ENCODE measurements at places on chromosomes 4 and X. TPM values are rescaled to one million over a fixed set of nuclear protein-coding genes. Genes with fewer than 3 reads are reported as not detected.
A peak's percentile ranks its signal among the peaks of the same experiment; 100 is the strongest.

DNA sequence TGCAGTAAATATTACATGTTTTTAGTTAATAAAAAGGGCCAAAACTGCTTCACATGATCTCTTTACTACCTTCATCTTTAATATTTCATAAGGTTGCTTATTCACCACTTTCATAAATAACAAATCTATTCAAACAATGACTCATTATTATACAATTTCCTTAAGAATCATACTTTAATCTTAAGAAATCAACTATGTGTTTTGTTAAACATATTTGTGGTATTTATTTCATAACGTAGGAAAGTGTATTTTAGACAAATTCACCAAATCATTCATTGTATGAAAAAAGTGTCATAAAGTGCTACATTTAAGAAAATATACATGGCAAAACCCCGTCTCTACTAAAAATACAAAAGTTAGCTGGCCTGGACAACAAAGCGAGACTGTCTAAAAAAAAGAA lies 150.5 kb upstream of the RXFP1 start:
- peak; percentile 1 for DNase-seq

GRCh38 chr4:160846121-160846520 lies 1317.7 kb downstream of the FSTL5 start:
- DNase-seq, result no peak

DNA sequence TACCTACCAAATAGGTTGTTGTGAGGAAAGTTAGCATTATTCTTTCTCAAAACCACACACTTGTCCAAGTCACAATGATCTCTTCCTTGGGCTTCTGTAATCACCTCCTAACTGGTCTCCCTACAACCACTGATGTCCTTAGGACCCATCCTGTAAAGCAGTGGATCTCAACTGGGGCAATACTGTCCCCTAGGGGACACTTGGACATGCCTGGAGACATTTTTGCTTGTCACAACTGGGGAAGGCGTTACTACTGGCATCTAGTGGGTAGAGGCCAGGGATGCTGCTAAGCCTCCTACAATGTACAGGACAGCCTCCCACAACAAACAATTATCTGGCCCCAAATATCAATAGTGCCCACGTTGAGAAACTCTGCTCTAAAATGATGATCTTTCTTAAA lies 118.7 kb upstream of the AP1S2 start:
- DNase-seq, result peak; percentile 33

DNA sequence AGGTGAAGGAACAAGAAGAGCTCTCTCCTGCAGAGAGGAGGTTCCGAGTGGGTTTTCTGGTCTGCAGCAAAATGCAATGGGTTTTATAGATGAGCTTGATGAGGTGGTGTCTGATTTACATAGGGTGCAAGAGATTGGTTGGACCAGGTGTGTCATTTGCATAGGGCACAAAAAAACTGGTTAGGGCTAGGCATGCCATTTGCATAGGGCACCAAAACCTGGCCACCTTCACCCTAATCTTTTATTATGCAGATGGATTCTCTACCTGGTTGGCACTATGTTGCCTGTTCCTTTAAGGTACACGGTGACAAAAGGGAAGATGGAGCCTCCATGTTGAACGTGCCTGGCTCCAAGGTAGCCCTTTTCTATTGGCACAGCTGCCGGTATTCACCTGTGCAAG lies 94.5 kb upstream of the PRKX start:
- DNase-seq, result no peak

- DNase-seq, result no peak
Observed at GRCh38 chrX:12229986-12230385, 91.7 kb downstream of the FRMPD4 start.

DNA sequence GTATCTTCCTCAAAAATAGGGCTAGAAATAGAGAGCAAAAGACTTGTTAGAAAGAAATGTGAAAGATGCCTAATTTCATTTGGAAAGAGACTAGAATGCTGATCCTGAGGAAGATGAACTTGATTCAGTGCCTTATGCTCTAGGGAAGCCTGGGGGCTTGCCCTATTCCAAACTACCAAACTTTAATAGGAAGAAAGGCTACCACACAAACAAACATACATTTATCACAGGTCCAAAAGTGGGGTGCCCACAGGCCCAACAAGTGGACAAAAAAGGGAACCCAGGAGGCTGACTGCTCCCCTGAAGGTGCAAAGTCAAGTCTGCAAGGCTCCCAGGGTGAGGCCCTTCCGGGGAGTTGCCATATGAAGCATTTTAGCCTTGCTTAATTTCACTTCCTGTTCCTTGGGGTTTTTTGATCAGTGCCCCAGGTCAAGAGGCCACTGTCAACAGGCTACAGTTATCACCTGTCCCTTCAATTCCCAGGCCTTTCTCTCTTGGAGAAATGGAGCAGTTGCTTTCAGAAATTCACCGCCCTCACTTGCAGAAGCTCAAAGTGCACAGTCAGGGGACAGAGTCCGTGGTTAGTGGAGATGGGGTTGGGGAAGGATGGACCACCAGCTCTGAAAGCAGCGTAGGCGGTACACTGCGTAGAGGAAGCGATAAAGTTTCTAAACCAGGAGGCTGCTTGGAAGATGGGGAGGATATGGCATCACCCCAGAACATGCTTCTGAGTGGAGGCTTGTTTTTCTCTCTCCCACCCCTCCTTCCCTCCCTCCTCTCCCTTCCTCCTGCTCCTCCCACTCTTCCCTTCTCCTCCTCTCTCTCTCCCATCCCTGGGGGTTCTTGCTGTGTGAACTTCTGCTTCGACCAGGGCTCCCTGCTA lies 36.4 kb downstream of the TMEM154 start:
- no peak for DNase-seq

GRCh38 chr4:140078366-140078765 lies 75.6 kb downstream of the MAML3 start:
- no peak for DNase-seq

GRCh38 chrX:45479196-45479834 lies 278.6 kb upstream of the DIPK2B start:
- peak; percentile 84 for DNase-seq

DNA sequence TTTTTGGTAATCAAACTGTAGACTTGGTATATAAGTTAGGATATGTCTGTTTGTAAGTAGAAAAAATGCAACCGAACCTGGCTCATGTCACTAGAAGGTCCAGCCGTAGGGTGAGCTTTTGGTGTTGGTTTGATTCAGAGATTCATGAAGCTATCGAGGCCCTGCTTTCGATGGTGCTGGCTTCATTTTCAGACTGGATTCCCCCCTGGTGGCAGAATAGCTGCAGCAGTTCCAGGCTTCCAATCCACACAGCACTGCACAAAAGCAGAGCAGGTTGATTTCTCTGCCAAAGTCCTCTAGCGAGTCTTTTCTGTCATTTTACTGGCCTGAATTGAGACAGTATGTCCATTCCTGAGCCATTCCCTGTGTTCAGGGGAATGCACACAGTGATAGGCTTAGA lies 33.1 kb downstream of the PDK3 start:
- DNase-seq, result peak; percentile 51

DNA sequence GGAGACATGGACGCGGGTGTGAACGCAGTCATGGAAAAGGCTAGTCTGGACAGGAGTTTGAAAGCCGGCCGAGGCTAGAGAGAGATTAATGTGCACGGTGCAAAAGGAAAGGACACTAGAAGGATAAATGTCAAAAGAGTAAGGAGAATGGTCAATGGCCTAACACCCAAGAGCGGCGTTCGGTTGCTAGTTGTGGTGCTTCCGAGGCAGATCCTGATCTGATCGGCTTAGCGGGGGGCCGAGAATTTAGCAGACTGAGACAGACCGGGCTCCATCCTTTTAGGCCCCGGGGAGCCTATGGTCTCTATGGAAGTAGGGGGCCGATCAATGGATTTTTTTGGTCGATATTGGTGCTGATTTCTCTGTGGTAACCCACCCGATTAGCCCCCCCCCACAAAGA lies 6.9 kb downstream of the GAGE10 start:
- no peak for DNase-seq

DNA sequence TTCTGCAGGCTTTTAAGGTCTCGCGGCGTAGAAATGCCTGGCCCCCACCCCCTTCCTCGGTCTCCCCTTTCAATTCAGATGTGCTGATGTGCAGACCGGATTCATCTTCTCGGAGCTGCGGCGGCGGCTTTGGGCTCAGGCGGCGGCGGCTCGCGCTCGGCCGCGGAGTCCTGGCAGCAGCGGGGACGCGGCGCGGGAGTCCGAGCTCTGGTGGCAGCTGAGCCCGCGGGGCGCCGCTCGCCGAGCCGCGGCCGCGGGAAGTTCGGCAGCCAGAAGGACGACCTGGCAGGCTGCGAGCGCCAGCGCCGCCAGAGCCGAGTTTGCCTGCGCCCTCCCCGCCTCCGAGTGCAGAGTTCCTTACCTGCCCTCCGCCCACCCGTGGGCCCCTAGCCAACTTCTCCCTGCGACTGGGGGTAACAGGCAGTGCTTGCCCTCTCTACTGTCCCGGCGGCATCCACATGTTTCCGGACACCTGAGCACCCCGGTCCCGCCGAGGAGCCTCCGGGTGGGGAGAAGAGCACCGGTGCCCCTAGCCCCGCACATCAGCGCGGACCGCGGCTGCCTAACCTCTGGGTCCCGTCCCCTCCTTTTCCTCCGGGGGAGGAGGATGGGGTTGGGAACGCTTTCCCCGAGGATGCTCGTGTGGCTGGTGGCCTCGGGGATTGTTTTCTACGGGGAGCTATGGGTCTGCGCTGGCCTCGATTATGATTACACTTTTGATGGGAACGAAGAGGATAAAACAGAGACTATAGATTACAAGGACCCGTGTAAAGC lies 448 bp downstream of the TLL1 start:
- peak; percentile 17 for DNase-seq

- no peak for DNase-seq
Observed at GRCh38 chr4:129239088-129239487, 143.1 kb downstream of the C4orf33 start.

DNA sequence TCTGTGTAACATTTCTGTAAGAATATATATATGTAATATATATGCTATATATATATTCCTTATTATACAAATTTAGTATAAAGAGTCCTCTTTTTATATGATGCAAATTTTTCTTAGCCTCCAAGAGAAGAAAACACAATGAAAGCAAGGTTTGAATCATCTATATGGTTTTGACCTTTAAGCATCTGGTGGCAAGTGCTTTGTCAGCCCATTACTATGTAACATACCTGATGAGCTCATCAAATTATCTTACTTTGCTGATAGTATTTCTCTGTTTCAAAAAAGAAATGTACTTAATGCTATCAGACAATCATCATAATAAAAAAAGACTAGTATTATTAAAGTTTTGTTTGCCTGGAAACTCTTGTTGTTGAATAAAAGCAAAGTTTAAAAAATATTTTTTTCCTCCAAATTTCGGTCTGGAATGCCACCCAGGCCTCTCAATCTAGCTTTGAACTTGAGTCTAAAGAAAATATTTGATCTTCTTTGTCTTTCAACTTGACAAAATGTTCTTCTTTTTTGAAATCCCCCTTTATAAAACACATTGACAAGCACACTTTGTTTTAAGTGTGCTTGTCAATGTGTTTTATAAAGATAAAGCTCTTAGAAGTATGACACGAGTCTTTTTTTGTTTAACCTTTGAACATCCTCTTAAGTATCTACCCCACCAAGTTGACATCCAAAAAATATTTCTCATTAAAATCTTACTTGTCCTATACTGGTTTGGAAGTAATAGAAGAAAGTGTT lies 26.2 kb downstream of the ZNF330 start:
- DNase-seq, result no peak

DNA sequence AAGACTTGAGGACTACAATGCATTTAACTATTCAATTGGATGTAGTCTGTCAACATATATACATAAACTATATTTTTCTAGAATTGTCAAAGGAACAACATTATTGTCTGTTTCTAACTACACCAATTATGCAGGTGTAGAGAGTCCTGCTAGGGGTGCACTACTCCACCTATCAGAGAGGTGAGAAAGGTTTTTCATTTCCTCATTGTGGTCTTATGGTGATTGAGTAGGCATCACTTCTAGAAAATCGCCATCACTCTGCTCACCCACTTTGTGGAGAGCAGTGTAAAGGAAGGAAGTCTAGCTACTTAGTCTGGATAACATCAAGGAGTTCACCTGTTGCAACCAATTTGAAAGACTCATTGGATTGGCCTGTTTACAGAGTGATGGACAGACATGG lies 4.4 kb upstream of the ADH1C start:
- no peak for DNase-seq

- no peak for DNase-seq
Observed at GRCh38 chrX:39418254-39418704, 617.0 kb downstream of the MID1IP1 start.

- DNase-seq, result no peak
Observed at GRCh38 chr4:119138046-119138445, 2.4 kb downstream of the MYOZ2 start.

DNA sequence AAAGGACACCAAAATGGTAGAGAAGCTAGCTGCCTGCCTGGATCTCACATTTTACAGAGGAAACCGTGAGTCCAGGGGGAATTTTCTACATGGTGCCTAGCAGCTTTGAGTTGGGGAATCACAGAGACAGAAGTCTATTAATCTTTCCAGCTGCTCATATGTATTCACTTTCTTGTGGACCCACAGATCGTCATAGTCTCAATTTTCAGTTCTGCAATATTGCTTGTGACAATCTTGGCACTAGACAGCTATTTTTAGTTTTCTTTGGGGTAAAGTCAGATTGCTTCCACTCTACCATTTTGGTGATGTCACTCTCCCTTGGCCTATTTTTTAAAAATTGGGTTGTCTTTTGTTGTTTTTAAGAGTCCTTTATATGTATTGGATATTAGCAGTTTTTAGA lies 233.4 kb upstream of the STK26 start:
- DNase-seq, result no peak

GRCh38 chrX:153646620-153647373 lies at the start of gene DUSP9:
DUSP9 (plus strand) TSS chrX:153647203; CDS start chrX:153647954, 751 bp downstream.
- peak; percentile 43 for DNase-seq

DNA sequence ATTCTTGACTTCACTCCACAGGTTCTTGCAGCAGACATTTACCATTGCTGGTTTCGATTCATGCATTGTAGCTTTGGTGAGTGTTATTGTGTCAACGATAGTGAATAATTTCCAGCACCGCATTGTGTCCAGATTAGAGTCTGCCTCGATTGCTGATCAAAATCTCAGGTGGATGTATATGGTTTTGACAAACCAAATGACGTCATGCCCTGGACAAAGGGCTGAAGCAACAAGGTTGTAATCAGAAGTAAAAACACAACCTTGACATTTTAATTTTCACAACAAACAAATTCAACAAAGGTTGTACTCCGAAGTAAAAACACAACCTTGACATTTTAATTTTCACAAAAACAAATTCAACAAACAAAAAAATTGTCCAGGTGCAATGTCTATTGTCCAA lies 81.1 kb upstream of the WWC2 start:
- DNase-seq, result no peak

IL21 gene
- not detected for polyA plus RNA-seq

ASB12 gene
- polyA plus RNA-seq, result not detected

PAGE2 gene
- polyA plus RNA-seq, result not detected

RHOXF1 gene
- not detected for polyA plus RNA-seq

RTL3 gene
- not detected for polyA plus RNA-seq

DUX4 gene
- not detected for polyA plus RNA-seq

CXorf65 gene
- not detected for polyA plus RNA-seq

METAP1 gene
- polyA plus RNA-seq, result 64.5 TPM

C1QTNF7 gene
- polyA plus RNA-seq, result not detected

Data from A549 (cell line).